ENCODE measurements at places on chromosomes 2 and 18. TPM values are rescaled to one million over a fixed set of nuclear protein-coding genes. Genes with fewer than 3 reads are reported as not detected.

The FER1L5 gene
- not detected for total RNA-seq

The SRD5A2 gene
- total RNA-seq: not detected

The DIPK1C gene
- total RNA-seq: not detected

The SIX2 gene
- not detected for total RNA-seq

The PIEZO2 gene
- not detected for total RNA-seq

The CCDC121 gene
- 1.4 TPM for total RNA-seq

The TWIST2 gene
- total RNA-seq: not detected

The PDE1A gene
- total RNA-seq: not detected

The LYG1 gene
- total RNA-seq: 1.2 TPM

The ARHGEF33 gene
- not detected for total RNA-seq

The ANKRD53 gene
- not detected for total RNA-seq

The FAM110C gene
- 0.30 TPM for total RNA-seq

The ADGRF3 gene
- 5.2 TPM for total RNA-seq

The FAM117B gene
- total RNA-seq: 26.7 TPM

The CTAGE1 gene
- not detected for total RNA-seq

The CD8B gene
- 2.6 TPM for total RNA-seq

The TMEM182 gene
- 1.8 TPM for total RNA-seq

The NOSTRIN gene
- not detected for total RNA-seq

The UPP2 gene
- total RNA-seq: not detected

The DNAJC5G gene
- total RNA-seq: not detected

The RAMP1 gene
- 17.4 TPM for total RNA-seq

The TXNDC2 gene
- not detected for total RNA-seq

The TFCP2L1 gene
- total RNA-seq: 0.07 TPM

The IL36B gene
- total RNA-seq: not detected

The KIF1A gene
- total RNA-seq: 0.23 TPM

The CNDP1 gene
- not detected for total RNA-seq

The TMEM247 gene
- not detected for total RNA-seq

The NEB gene
- 0.58 TPM for total RNA-seq

The FAM124B gene
- total RNA-seq: 0.58 TPM

The MDH1B gene
- not detected for total RNA-seq

The SERPINB12 gene
- total RNA-seq: not detected

The PTH2R gene
- total RNA-seq: not detected

The TTN gene
- total RNA-seq: 11.0 TPM

The CYS1 gene
- total RNA-seq: 0.55 TPM

The ERFE gene
- total RNA-seq: 0.29 TPM

The WDR75 gene
- total RNA-seq: 54.2 TPM

The TXNDC9 gene
- total RNA-seq: 29.5 TPM

The TET3 gene
- 17.2 TPM for total RNA-seq

The PAX3 gene
- not detected for total RNA-seq

The TDRD15 gene
- not detected for total RNA-seq

The THSD7B gene
- total RNA-seq: not detected

The CRYGC gene
- total RNA-seq: not detected

The TCF7L1 gene
- total RNA-seq: not detected

The C2orf69 gene
- total RNA-seq: 14.7 TPM

The PRSS56 gene
- not detected for total RNA-seq

The UGT1A5 gene
- not detected for total RNA-seq

The NOL4 gene
- not detected for total RNA-seq

The IL1RL2 gene
- total RNA-seq: not detected

The CPLX4 gene
- not detected for total RNA-seq

The NUP35 gene
- 12.2 TPM for total RNA-seq

The GLI2 gene
- total RNA-seq: 0.88 TPM

The MARCO gene
- not detected for total RNA-seq

The ANKRD12 gene
- 93.6 TPM for total RNA-seq
